Stimulated activated CD4-positive, alpha-beta T cell treated with anti-CD3 and anti-CD28 coated beads, Interleukin-4, amount 100 ng/mL, for 48 hours (primary cell): ENCODE measurements at places on chromosomes 3 and 15.
A peak's percentile ranks its signal among the peaks of the same experiment; 100 is the strongest.

DNA sequence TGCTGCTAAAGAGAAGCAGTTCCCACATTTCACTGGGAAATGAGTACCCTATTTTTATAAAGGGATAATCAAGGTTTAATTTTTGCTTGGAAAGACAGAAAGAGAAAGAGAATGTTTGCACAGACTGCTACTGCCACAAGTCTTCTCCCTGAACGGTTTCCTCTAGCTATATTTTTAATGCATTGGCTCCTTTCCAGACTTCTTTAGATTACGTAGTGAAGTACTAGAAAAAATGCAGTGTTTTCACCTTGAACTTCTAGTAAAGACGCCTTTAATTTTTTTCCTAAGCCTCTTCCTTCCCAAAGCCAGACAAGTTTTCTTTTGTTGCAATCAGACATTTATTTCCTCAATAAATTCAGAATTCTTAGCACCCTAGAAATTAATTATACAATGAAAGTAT is 248.3 kb upstream of the CCDC54 start:
- no peak for DNase-seq

- no peak for DNase-seq
These were observed 82.0 kb upstream of the EPHB3 start for GRCh38 chr3:184479426-184480126.

DNA sequence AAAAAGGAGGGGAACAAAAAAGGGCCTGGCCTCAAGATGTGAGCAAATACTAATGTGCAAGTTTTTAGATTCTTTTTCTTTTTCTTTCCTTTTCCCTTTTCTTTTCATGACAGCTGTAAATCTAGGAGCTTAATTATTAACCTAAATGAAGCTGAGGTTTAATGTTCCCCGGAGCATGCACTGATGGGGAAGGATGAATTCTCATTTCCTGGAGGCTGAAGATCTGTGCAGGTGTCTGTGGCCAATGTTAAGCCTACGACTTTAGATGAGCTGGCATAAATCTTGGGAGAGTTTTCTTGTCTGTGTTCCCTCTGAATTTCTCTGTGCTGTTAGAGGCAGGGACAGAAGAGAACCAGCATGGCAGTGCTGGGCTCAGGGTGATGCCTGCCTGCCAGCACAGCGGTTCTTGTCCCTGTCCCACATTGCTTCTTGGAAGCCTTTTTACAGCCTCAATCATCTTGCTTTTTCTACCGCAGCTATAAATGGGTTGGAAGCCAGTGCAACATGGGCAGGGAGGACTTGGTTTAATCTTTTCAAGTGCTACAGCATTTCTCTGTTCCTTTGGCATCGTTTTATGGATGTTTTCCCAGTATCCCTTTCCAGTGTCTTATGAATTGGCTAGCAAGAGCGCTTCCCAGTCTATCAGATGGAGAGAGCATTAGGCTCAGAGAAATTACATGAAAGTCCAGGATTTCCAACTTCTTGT is 119.1 kb downstream of the ATG7 start:
- no peak for DNase-seq

GRCh38 chr3:151168269-151169094 is 34.5 kb downstream of the GPR171 start:
- peak; percentile 85 for DNase-seq

GRCh38 chr3:46850468-46850779 is 12.8 kb downstream of the MYL3 start:
- DNase-seq: no peak

DNA sequence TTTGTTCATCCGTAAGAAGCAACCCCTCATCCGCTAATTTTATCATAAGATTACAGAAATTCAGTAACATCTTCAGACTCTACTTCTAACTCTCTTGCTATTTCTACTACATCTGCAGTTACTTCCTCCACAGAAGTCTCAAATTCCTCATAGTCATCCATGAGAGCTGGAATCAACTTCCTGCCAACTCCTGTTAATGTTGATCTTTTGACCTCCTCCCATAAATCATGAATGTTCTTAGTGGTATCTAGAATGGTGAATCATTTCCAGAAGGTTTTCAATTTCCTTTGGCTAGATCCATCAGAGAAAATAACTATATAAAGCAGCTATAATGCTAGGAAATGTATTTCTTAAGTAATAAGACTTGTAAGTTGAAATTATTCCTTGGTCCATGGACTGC is 115.1 kb downstream of the TAFA4 start:
- DNase-seq: no peak

DNA sequence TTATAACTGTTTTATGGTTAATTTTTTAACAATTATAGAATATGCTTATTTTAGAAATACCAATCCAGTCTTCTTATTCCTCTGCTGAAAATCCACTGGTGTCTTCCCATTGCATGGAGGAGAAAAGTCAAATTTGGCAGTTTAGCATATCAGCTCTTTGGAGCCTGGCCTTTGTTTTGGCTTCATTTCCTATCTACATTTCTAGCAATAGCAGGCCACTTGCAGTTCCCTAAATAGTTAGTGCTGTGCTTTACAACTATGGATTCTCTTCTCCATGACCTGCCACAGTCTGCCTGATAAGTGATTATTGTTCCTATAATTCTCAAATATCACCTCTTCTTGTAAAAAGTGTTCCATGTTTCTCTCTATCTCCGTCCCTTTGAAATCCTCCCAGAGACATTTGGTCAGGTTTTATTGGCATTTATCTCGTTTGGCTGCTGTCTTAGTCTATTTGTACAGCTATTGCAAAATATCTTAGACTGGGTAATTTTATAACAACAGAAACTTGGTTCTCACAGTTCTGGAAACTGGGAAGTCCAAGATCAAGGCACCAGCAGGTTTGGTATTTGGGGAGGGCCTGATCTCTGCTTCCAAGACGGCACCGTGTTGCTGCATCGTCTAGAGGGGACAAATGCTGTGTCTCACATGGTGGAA is 8.2 kb upstream of the SEC22A start:
- DNase-seq: no peak

DNA sequence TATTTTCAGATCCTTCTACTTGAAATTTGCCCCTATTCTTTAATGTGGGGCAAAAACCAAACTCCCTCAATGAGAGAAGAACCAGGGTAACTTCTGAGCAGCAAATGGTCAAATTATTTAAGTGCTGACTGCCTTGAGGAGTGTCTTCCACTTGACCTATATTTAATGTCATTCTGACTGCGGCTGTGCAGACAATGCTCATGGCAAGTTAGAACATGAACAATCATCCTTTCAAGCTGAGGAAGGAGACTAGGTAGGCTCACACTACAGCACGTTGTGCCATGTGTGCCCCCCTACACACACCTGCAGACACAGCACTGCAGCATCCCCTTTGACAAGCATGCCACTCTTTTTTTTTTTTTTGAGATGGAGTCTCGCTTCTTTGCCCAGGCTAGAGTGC is 98.2 kb downstream of the OSBPL10 start:
- DNase-seq: no peak

- no peak for DNase-seq
These were observed 6.9 kb downstream of the SHF start for GRCh38 chr15:45180648-45181436.

GRCh38 chr3:132381348-132381944 is 35.9 kb upstream of the DNAJC13 start:
- no peak for DNase-seq

DNA sequence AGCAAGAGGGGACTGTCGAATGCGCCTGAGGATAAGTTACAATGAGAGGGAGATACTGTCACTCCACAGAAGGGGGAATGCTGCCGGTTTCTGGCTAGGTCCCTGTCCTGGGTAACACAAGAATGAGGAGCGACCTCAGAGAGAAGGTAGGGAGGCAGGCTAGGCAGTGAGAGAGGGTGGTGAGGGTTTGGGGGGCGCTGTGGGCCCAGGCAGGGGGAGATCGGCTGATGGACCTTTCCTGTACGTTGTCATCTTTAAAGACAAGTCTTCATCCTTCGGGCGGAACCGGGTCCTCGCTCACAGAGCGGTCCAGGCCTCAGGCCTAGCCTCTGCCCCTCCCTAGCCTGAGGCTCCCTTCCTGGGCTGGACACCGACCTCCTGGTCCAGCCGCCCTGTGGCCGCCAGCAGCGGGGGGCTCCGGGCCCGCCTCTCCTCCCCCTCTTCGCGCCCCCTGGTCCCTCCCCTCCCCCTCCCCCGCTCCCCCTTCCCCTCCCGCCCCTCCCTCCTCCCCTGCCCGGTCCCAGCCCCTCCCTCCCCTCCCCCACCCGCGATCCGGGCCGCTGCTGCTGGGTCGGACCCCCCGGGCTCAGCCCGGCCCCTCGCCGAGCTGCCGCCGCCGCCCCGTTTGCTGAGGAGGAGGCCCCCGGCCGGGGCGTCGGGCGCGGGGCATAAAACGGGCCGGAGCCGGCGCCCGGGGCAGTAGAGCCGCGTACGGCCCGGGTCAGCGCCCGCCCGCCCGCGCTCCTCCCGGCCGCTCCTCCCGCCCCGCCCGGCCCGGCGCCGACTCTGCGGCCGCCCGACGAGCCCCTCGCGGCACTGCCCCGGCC is at the start of gene CHRD:
CHRD (plus strand) TSS at position 697 of the 827 bp plus-strand sequence. CDS start 265 bp downstream, outside the sequence.
- no peak for DNase-seq

DNA sequence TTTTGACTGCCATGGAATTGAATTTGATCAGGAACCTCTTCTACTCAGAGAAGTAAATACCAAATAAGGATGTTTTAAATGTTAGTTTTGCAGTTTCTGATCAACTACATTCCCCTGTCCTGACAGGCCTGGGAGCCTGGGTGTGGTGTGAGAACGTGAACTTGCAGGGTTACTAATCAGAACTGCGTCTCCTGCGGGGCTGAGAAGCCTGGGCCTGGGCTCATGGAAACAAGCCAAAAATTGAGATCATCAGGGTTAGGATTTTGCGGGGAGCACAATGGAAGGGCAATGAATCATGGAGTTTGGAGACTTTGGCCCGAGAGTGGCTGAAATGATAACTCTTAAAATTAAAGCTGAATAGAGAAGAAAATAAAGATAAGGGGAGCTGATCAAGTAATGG is 47.8 kb upstream of the C3orf70 start:
- no peak for DNase-seq

- DNase-seq: no peak
These were observed 4.9 kb upstream of the CHSY1 start for GRCh38 chr15:101256757-101257156.

GRCh38 chr3:6351752-6352151 is 509.2 kb upstream of the GRM7 start:
- DNase-seq: no peak

- DNase-seq: no peak
These were observed 91.2 kb downstream of the RPLP1 start for GRCh38 chr15:69543681-69544364.
